ENCODE measurements at places on chromosomes 5 and 9. TPM values are rescaled to one million over a fixed set of nuclear protein-coding genes. Genes with fewer than 3 reads are reported as not detected.

- no peak for DNase-seq
Measured at GRCh38 chr9:117444501-117444900, 29.6 kb upstream of the ASTN2 start.

DNA sequence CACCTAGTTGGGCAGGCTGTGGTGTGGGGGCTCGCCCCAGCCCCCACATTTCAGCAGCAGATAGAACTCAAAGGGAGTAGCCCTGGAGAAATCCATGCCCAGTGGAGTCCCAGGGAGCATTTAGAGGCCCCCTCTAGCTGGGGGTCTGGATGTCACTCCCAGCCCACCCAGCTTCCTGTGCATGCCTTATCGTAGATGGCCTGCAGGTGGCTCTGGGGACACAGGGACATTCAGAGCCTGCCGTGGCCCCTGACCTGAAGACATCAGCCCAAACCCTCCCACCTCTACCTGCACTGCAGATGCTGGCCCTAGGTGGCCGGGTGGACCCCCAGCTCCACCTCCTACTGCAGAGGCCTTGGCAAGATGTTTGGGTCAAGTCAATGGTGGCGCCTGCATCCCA is 49.0 kb upstream of the LMX1B start:
- no peak for DNase-seq

DNA sequence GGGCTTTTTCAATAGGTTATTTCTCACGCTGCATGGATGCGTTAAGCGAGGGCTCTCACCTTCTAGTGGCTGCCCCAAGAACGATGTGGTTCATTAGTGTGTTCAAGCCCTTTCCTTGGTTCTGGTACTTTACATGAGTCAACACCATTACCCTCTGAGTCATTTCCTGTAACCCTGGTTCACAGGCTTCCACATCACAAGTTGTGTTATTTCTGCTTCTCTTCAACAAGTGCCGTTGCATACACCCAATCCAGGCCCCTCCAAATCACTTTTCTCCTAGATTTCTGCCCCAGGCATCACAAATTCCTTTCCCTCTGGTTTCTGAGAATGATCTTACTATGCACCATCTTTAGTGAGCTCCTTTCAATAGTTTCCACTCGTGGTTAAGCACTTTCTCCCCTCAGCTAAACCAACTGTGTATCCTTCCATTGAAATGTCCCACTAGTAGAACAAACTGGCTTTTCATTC is 69.5 kb upstream of the RAD23B start:
- no peak for DNase-seq

- no peak for DNase-seq
Measured at GRCh38 chr9:7935681-7936080, 136.1 kb upstream of the DMAC1 start.

Gene TMEM171
- 0.25 TPM for total RNA-seq

Gene CCDC187
- total RNA-seq = not detected

Gene HK3
- total RNA-seq = 0.42 TPM

Measured in lower leg skin (tissue), 4 donors.